Type B pancreatic cell (in vitro differentiated cells): ENCODE measurements at places on chromosomes 6 and 20.

- DNase-seq, result no peak
Measured at GRCh38 chr6:6821639-6822261, 233.2 kb downstream of the LY86 start.

DNA sequence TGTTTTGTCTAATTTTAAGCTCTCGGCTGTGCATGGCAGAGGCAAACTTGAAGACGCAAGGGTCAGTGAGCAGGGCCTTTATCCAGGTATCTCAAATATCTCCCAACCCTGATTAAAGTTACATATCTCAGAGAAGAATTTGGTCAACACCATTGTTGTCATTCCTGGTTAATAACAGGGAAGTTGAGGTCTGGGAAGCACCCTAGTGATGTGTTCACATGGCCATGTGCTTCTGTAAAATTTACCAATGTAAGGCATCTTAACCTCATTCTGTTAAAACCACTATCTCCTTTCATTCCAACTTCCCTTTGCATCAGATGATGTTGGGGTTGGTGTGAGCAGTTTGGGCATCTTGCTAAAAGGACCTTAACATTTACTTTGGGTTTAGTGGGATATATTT, 4.0 kb upstream of the FAM110A start:
- DNase-seq, result no peak

GRCh38 chr6:45376310-45377042, 1.3 kb downstream of the SUPT3H start:
- no peak for DNase-seq

- no peak for DNase-seq
Measured at GRCh38 chr20:58227391-58228102, 906 bp downstream of the ANKRD60 start.

DNA sequence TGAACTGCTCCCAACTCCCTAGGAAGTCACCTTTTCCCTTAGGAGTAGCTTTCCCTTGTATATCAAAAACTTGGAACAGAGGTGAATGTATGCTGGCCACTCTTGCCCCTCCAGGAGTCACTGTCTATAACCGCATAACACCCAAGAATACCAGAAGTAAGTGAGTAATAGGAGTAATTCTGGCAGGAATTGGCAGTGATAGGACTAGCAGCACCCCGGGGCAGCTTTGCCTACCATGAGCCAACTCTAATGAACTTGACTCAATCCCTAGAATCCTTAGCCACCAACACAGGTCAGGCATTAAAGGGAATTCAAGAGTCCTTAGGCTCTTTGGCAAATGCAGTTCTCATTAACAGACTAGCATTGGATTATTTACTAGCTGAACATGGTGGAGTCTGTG, 28.8 kb upstream of the CD164 start:
- DNase-seq, result no peak

DNA sequence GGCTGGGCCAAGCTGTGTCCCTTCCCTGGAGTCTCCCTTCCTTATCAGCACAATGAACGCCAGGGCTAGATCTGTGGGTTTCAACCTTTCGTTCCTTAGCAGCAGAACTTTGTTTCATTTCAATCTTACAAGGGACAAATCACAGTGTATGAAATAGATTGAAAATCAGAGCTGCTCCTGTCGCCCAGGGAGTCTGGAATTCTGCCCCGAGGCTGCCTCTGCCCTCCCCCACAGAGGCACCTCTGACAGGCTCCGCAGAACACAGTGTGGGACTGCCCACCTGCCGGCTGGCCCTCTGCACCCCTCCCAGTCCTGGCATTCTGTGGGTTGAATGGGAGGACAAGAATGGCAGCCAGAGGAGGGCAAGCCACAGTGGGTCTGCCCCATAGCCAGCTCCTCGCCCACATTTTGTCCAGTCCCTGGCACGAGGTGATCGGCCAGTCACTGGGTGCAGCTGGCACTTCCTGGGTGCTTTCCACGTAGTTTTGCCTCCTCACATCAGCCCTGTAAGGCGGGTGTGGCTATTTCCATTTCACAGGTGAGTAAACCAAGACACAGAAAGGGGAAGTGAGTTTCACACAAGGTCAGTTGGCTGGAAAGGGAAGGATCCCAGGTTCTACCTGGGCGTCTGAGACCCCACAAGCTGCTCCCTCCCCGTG, 26.1 kb downstream of the MANBAL start:
- no peak for DNase-seq
